NCI-H1417 (cell line): ENCODE measurements at places on chromosomes 12 and 14.

DNA sequence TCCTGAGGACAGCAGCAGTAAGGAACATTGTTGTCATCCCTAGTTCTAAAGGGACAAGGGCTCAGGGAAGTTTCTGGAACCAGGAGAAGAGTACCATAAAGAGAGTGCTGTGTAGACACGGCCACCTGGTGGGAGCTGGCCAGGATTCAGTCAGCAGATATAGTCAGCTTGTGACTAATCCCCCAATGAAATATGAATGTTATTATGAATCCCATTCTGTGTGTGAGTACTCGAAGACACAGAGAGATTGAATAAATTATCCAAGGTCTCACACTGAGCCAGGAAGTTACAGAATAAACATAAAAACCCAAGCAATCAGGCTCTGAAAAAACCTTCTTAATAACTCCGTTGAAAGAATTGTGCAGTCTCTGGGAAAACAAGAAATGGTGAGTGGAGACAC, 1359.5 kb downstream of the AACS start:
- DNase-seq, result no peak

DNA sequence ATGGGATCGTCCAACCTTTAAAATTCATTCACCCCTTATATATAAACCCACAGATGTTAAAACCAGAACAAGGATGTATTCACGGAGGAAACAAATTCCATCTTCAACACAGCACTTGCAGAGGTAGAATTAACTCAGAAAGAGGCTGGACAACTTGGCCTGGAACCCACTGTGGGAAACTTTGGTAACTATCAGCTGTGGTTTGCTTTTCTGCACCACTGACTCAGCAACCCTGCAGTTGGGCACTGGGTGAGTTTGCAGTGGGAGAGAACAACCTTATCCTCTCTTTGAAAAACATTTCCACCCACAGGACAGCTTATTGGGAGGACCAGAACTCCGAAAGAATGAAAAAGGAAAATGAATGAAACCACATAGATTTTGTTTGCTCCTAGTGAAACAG, 66.3 kb downstream of the ZNF664 start:
- DNase-seq, result no peak

- DNase-seq, result no peak
Observed at GRCh38 chr12:79895804-79896203, 39.1 kb downstream of the PPP1R12A start.

GRCh38 chr12:32522331-32523221, 123.2 kb downstream of the FGD4 start:
- no peak for DNase-seq

DNA sequence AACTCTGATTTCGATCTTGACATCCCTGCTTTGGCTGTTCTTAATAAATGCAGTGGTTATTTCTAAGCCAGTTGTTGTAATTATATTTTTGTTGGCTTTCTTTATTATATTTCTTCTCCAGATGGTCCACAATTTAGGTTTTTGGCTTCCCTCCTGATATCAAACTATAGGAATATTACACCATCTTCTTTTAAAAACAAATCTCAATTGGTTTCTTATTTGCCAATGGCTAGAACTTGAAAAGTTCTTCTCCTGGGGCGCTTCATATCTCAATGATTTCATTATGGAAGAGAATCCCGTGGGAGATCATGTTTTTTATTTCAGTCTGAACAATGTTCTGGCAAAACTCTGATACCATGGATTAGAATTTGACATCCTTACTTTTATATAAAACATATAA, 292.3 kb downstream of the FLRT2 start:
- no peak for DNase-seq

GRCh38 chr12:58143498-58143995, 202.2 kb downstream of the ATP23 start:
- DNase-seq, result no peak

GRCh38 chr12:108473400-108474055, 41.5 kb upstream of the FICD start:
- DNase-seq, result no peak

GRCh38 chr12:102602521-102602920, 122.2 kb upstream of the IGF1 start:
- no peak for DNase-seq

- no peak for DNase-seq
Observed at GRCh38 chr12:4190366-4191063, 83.0 kb upstream of the CCND2 start.

DNA sequence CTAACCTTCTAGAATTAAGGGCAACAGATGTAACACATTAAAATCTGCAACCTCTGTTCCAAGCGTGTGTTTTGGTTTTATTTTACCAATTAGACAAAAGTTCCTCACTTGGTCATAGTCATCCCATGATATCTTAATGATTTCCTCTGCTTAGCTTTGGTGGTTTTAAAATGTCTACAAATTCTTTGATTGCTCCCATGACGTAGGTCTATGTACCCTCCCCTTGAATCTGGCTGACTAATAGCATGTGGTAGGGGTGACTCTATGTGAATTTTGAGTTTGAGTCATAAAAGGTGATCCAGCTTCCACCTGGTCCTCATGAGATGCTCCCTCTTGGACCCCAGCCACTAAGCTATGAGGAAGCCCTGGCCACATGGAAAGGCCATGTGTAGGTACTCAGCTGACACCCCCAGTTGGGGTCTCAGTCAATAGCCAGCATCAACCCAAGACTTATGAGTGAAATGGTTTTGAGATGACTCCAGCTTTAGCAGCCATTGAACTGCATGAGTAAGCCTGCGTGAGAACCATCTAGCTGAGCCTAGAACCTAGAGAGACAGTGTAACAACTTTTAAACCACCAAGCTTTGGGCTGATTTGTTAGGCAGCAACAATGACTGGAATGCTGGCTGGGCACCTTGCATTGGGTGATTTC, 247.1 kb downstream of the MSRB3 start:
- DNase-seq, result no peak

GRCh38 chr12:49873361-49873934, 30.3 kb downstream of the FAIM2 start:
- DNase-seq, result no peak

DNA sequence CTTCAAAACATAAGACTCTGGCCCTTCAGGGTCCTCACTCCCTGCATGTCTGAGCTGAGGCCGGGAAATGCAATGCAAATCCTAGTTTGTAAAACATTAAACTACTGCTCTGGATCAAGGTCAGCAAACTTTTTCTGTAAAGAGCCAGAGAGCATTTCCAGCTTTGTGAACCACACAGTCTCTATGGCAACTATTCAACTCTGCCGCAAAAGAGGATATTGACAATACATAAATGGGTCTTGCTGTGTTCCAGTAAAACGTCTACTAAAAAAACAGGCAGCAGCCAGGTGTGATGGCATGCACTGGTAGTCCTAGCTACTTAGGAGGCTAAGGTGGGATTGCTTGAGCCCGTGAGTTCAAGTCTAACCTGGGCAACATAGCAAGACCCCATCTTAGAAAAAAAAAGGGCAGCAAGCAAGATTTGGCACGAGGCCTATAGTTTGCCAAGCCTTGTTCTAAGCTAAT, 22.3 kb downstream of the DDX24 start:
- DNase-seq, result no peak

GRCh38 chr14:85391892-85392291, 138.1 kb upstream of the FLRT2 start:
- DNase-seq, result no peak

- no peak for DNase-seq
Observed at GRCh38 chr12:88300931-88301330, 158.8 kb downstream of the TMTC3 start.

DNA sequence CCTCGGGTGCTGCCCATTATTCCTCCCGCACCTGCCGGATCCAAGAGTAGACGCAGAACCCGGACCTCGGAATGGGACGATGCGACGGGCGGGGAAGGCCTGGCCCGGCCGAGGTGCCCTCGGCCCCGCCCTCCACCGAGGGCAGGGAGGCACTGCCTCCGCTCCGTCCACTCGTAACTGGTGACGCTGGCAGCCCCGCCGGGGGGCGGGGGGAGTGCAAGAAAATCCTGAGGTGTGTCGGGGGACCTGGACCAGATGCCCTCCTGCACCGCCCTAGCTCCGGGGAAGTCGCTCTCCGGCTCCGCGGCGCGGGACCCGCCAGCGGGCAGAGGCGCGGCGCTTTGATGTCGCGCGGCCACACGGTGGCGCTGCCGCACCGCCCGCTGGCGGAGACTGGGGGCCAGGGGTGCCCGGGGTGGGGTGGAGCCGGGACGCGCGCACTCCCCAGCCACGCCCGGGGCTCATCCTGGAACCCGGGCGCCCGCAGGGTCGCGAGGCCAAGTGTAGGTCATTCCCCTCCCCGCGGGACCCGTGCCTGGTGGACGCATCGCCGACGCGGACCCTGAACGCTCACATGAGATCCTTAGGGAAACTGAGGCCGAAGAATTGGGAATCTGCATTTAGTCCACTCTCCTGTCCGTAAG, 202.8 kb downstream of the TTC8 start:
- DNase-seq, result peak; percentile 58

DNA sequence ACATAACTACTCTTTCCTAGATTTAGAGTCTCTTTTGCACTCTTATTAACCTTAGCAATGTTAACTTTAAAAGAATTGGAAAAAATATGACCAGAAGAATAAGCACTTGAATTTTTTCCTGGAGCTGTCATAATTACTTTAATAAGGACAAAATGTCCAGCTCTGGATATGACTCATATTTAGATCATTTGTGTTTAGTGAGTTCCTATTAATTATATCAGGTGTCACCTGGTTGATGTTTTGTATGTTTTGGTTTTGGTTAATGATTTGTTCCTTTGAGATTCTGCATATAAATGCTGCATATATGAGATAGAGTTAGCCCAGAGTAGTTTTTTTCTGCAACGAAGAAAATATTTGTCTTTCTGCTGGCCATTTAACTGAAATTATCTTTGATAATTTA, 5.1 kb downstream of the CLECL1 start:
- no peak for DNase-seq

DNA sequence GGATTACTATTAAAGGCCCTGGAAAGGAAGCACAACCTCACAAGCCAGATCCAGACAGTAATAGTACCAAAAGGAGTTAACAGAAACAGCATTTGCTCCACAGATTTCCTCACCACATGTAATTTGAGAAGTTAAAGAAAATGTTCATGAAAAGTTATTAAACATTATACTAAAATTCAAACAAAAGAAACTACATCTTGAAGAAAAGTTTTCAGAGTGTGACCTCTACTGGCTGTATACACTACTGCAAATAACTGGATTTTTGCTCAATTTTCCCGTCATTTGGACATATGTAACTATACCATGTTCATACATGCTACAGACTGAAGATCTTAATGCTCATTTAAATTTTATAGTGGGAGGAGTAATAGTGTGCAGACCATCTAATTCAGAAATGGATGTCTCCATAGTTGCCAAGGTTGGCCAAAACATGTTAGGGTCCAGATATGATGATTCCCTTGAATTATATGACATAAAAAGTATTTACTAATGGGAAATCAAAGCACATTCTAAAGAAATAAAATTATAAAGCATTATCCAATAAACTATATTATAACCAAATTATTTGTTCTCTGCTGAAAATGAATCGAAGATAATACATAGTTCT, 5.6 kb downstream of the KRR1 start:
- no peak for DNase-seq

GRCh38 chr14:95440951-95441350, 75.5 kb downstream of the SYNE3 start:
- DNase-seq, result no peak
